ENCODE measurements at places on chromosomes 16 and 17. TPM values are rescaled to one million over a fixed set of nuclear protein-coding genes. Genes with fewer than 3 reads are reported as not detected.
A peak's percentile ranks its signal among the peaks of the same experiment; 100 is the strongest.

IGF2BP1 gene
- 601 TPM for total RNA-seq

SLC9A5 gene
- total RNA-seq = 2.4 TPM

DNA sequence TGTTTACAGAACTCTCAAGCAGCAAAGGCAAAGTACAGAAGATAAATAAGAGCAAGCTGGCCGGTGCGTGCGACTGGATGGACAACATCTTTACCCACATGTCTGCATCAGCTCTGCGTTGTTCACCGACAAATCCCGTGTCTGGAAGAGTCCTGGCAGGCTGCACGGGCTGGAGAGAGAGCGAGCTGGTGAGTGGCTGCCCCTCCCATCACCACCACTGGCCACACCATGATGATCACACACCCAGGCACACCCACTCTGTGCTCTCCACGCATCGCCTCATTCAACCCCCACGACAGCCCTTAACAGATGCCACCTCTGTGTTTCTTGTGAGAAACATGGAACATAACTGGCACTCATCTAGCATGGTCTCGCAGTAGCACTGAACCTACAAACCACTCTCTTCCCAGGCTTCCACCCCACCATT is 59.2 kb downstream of the ANKRD11 start:
- H3K27me3 ChIP-seq = no peaks in the 10 kb centered on the region
- H3K4me3 ChIP-seq = no peak overlapping the region
- H3K36me3 ChIP-seq = no peaks in the 10 kb centered on the region
- no peak overlapping the region for H3K27ac ChIP-seq

GRCh38 chr16:84059111-84059510 is 16.5 kb upstream of the SLC38A8 start:
- no peak overlapping the region for H3K4me3 ChIP-seq
- H3K27me3 ChIP-seq = no peaks in the 10 kb centered on the region
- H3K36me3 ChIP-seq = peaks cover 12% of the 10 kb centered on the region
- 0 out of 2 replicates have a peak, but pooled peaks cover 7% of the 10 kb centered on the region for H3K4me1 ChIP-seq

TMEM238L gene
- total RNA-seq = not detected

DNA sequence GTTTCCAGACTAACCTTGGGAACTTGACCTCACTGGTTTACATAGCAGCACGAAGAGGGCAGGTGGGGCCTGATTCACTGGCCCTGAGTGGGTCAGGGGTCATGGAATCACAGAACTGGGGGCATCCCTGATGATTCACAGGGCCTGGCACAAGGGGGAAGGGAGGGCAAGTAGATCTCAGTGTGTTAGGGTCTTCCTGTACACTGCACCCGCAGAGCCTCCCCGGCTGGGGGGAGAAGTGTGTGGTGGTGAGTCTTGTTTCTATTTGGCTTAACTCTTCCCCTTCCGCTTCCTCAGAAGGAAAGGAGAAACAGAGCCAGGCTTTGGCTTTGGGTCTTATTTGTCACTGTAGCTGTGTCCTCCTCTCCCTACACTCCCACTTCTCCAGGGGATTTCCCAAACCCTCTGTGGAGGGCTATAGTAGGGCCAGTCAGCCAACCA is 3.7 kb downstream of the STARD3 start:
- H3K27me3 ChIP-seq = no peaks in the 10 kb centered on the region
- DNase-seq = no peak
- peaks cover 5% of the 10 kb centered on the region for H3K4me1 ChIP-seq
- no peaks in the 10 kb centered on the region for H3K36me3 ChIP-seq
- no peak overlapping the region for H3K4me3 ChIP-seq
- H3K27ac ChIP-seq = no peak overlapping the region

DNA sequence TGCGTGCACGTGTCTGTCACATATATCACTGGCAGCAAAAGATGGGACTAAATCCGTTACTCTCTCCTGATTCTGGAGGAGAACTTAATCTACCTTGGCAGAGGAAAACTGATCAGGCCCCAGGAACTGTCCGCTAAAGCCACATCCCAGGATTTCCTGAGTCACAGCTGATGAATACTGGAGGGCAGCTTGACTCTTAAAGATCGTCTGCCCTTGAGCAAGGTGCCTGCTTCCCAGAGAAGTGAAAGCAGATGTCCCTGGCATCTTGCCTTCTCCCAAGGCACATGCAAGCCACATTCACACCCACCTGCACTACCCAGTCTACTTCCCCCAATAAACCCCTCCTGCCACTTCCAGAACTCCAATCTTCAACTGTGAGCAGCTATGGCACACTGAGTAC is 99.8 kb downstream of the CPPED1 start:
- H3K36me3 ChIP-seq = no peaks in the 10 kb centered on the region
- no peak for DNase-seq
- H3K4me3 ChIP-seq = no peak overlapping the region
- no peak overlapping the region for H3K27ac ChIP-seq

KIF2B gene
- not detected for total RNA-seq

GRCh38 chr17:60158751-60159478 is 9.1 kb downstream of the CA4 start:
- no peaks in the 10 kb centered on the region for H3K27me3 ChIP-seq
- DNase-seq = no peak
- no peak overlapping the region for H3K4me3 ChIP-seq
- peaks cover 15% of the 10 kb centered on the region for H3K4me1 ChIP-seq
- H3K27ac ChIP-seq = no peak overlapping the region
- no peaks in the 10 kb centered on the region for H3K36me3 ChIP-seq

GRCh38 chr17:39222866-39223834 is 2.6 kb downstream of the STAC2 start:
- DNase-seq = no peak
- no peak overlapping the region for H3K4me3 ChIP-seq
- peaks cover 2% of the 10 kb centered on the region for H3K27me3 ChIP-seq
- no peaks in the 10 kb centered on the region for H3K36me3 ChIP-seq
- no peaks in the 10 kb centered on the region for H3K4me1 ChIP-seq

GRCh38 chr17:41048441-41048840 is 1.3 kb upstream of the KRTAP2-1 start:
- peak; percentile 48 for DNase-seq
- H3K27ac ChIP-seq = peak overlapping the region; percentile 91
- H3K4me1 ChIP-seq = peaks cover 25% of the 10 kb centered on the region
- H3K36me3 ChIP-seq = no peaks in the 10 kb centered on the region
- H3K27me3 ChIP-seq = no peaks in the 10 kb centered on the region

DNA sequence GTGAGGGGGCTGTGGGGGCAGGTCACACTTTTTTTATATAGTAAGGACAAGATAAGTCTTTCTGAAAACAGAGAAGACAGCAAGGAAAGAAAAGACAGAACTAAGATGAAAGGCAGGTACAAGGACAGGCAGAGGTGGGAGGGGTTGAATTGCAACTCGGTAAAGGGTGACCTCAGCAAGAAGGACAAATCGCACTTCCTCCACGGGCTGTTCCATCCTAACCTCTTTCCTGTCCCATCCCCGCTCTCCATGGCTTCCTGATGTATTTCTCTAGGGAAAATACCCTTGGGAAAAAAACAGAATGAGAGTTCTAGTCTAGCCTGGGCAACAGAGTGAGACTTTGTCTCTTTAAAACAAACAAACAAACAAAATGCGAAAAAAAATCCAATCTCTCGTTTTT is 57.3 kb downstream of the ARHGAP17 start:
- H3K4me3 ChIP-seq = no peak overlapping the region
- no peak for DNase-seq
- peaks cover 4% of the 10 kb centered on the region for H3K36me3 ChIP-seq
- H3K4me1 ChIP-seq = no peaks in the 10 kb centered on the region
- no peaks in the 10 kb centered on the region for H3K27me3 ChIP-seq

DNA sequence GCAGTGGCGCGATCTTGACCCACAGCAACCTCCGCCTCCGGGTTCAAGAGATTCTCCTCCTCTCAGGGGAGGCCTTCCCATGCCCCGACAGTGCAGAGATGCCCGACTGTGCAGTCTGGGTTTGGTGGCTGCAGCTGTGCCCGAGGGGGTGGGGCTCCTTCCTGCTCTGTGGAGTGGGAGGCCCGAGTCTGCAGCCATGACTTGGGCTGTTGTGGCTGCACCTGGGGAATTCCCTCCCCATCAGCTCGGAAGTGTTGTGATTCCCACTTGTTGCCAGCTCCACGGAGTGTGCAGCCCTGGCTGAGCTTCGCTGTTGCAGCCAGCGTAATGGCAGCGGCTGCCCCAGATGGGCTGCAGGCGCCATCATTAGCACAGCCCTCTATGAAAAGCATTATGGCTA is 66.4 kb upstream of the SMIM36 start:
- no peaks in the 10 kb centered on the region for H3K4me1 ChIP-seq
- no peaks in the 10 kb centered on the region for H3K36me3 ChIP-seq
- no peak overlapping the region for H3K27ac ChIP-seq

VTN gene
- 298 TPM for total RNA-seq

DNA sequence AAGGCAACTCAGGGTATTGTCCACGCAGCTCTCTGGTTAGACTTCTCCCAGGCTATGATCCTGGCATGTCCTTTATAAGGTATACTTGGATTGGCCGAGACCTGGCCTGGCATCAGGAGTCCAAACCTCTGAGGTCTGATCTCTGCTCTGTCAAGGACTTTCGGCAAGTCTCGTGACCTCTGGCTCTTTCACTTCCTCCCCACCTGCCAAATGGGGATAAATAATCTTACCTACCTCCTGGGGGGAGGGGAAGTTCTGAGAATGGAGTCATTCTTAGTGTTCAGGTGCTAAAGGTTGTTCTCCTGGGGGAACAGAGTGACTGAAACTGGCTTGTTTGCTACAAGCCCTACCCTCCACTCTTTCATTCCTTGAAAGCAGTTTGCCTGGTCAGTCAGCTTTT is 7.6 kb downstream of the ATXN1L start:
- peaks cover 4% of the 10 kb centered on the region for H3K36me3 ChIP-seq
- no peaks in the 10 kb centered on the region for H3K27me3 ChIP-seq
- peaks cover 4% of the 10 kb centered on the region for H3K4me1 ChIP-seq
- no peak overlapping the region for H3K27ac ChIP-seq
- no peak for DNase-seq

DNA sequence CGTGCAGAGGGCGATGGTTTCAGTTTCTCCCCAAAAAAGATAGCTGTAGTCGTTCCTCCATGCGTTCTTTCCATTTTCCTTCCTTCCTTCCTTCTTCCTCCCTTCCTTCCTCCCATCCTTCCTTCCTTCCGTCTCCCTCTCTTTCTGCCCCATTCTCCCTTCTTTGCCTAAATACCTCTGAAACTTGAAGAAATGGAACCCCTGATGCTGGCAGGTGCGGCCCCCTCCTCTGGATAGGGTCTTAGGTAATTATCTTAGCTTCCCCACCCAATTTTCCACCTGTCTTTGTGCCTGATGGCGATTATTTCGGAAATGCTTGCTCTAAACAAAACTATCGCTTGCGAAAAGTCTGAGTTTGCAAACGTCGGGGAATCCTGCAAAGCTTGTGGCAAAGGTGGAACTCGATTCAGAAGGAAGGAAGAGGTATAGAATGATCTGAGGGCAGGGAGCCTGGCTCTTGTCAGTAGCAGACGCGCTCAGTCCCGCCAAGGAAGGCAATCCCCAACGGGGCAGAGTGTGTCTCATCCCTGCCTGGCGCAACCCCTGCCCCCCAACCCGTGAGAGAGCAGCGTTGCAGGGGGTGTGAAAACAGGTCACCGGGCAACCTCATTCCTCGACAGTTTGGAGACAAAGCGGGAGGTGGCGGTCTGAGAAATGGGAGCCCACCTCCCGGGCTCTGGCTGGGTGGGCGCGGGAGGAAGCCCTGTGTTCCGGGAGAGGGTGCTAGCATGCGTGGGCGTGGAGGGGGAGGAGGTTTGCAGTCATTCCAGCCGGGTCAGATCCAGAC is 2.9 kb upstream of the CBX8 start:
- H3K4me1 ChIP-seq = peaks cover 38% of the 10 kb centered on the region
- H3K27me3 ChIP-seq = no peaks in the 10 kb centered on the region
- peak overlapping the region; percentile 60 for H3K4me3 ChIP-seq
- peak overlapping the region; percentile 73 for H3K27ac ChIP-seq
- no peaks in the 10 kb centered on the region for H3K36me3 ChIP-seq

GRCh38 chr17:10698096-10698818 is 863 bp downstream of the ADPRM start:
- no peak for DNase-seq
- peak overlapping the region; percentile 82 for H3K4me3 ChIP-seq
- peak overlapping the region; percentile 42 for H3K27ac ChIP-seq
- H3K4me1 ChIP-seq = no peaks in the 10 kb centered on the region
- no peaks in the 10 kb centered on the region for H3K27me3 ChIP-seq
- H3K36me3 ChIP-seq = no peaks in the 10 kb centered on the region

NOTUM gene
- total RNA-seq = 11.1 TPM

GRCh38 chr16:30918614-30919013 is 4.8 kb upstream of the FBXL19 start:
- no peak for DNase-seq
- no peaks in the 10 kb centered on the region for H3K27me3 ChIP-seq
- H3K36me3 ChIP-seq = no peaks in the 10 kb centered on the region

DNA sequence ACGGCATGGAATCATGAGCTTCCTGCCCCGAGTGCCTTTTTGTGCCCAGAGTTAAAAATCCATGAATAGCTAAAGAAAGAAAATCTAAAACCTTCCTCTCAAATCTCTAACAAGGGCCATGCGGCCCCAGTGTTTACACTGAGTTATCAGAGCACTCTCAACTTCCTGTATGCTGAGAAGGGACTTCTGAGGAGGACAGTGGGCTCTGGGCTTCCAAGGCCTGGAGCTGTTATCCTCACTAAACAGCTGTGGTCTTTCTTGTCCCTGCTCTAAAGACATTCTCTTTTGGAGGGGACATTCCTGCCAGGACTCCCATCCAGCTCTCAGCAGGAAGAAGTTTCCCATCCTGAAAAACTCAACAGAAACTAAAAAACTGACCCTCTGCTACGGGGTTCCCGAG is 135.6 kb downstream of the AATF start:
- H3K36me3 ChIP-seq = no peaks in the 10 kb centered on the region
- no peaks in the 10 kb centered on the region for H3K4me1 ChIP-seq
- no peak overlapping the region for H3K27ac ChIP-seq
- no peak overlapping the region for H3K4me3 ChIP-seq
- no peak for DNase-seq
- H3K27me3 ChIP-seq = no peaks in the 10 kb centered on the region

DNA sequence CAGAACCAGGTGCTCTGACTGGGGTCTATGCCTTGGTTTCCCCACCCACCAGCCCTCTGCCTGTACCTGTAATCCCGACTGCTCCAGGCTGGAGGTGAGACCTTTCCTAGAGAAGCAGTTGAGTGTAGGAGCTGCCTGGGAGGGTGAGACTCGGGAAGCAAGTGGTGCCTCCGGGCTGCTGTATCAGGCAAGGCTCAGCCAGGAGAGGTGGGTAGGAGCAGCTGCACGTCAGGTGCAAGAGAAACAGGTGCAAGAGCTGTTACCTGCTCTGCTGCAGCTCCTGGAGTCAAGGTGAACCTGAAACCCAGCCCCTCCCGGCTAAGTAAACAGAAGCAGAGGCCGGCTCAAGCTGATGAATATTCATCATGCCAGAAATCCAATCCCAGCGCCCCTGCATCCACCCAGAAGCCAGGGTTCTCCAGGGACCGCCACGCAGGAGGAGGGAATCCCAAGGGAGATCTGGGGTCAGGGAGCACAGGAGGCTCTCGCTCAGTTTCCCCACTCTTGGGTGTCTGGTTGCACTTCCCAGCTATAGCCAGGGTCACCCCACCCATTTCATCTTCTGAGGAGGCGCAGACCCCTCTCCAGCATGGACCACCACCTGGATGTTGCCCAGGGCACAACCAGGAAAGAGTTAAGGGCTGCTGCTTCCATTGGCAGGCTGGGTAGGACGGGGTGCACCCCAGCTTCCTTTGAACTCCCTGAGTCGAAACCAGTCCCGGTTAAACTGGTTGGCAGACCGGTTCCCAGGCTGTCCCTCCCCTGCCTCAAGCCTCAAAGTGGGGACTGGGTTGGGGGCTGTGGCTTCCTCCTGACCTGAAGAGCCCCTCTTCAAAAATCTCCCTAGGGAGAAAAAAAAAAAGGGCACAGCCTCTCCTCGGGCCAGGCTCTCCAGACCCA is at the start of gene PRR15L:
PRR15L (minus strand) TSS at position 293 of the 900 bp plus-strand sequence. CDS start 4,649 bp downstream, outside the sequence.
- peaks cover 11% of the 10 kb centered on the region for H3K36me3 ChIP-seq
- H3K4me1 ChIP-seq = peaks cover 67% of the 10 kb centered on the region
- H3K27me3 ChIP-seq = no peaks in the 10 kb centered on the region
- peak within 1 kb of the TSS; percentile 59 for H3K4me3 ChIP-seq

- H3K27me3 ChIP-seq = no peaks in the 10 kb centered on the region
- no peak overlapping the region for H3K27ac ChIP-seq
- H3K36me3 ChIP-seq = 0 out of 2 replicates have a peak, but pooled peaks cover 2% of the 10 kb centered on the region
- no peak overlapping the region for H3K4me3 ChIP-seq
- DNase-seq = peak; percentile 69
Measured at GRCh38 chr17:66727634-66728570, 107.0 kb upstream of the CACNG5 start.

LRRC75A gene
- 4.5 TPM for total RNA-seq

Measured in Caco-2 (cell line).